ENCODE measurements at places on chromosomes 5 and 9.

- DNase-seq, result no peak
These were observed 4.6 kb downstream of the NMRK1 start for GRCh38 chr9:75083188-75083970.

GRCh38 chr5:103425686-103426454 is 136.7 kb downstream of the NUDT12 start:
- DNase-seq, result no peak

DNA sequence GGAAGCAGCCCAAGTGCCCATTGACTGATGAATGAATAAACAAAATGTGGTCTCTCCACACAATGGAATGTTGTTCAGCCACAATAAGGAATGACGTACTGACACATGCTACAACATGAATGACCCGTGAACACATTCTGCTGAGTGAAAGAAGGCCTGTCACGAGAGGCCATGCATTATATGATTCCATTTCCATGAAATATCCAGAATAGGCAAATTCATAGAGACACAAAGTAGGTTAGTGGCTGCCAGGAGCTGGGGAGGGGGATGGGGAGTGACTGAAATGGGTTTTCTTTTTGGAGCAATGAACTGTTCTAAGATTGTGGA is 41.4 kb downstream of the BICD2 start:
- DNase-seq, result peak; percentile 52

DNA sequence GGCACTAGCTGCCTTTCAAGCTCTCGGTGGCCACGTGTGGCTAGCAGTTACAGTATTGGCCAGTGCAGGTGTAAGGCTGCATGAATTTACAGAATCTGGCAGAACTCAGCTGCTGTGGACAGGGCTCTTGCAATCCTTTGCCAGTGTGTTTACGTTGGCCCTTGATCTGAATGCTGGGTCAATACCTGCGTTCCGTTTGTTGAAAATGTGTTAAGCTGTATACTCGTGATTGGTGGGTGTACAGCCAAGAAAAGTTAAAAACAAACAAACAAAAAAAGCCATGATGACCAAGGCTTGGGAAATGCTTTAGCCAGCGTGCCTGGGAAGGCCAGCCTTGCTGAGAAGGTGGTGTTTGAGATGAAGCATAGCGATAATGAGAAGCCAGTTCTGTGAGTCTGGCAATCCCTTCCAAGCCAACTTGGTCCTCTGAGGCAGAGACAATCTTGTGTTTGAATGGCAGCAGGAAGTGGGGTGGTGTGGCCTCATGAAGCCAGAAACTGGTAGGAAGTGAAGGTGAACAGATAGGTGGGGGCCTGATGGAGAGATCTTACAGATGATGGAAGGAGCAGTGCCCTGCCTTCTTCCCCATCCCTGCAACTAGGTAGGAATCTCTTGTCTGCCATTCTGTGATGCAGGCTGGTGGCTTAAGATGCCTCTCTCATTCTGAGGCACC is 820 bp upstream of the CFAP90 start:
- DNase-seq, result no peak

- no peak for DNase-seq
These were observed 497.1 kb downstream of the NFIB start for GRCh38 chr9:13816837-13817236.

GRCh38 chr5:100889896-100890295 is 13.2 kb downstream of the ST8SIA4 start:
- DNase-seq, result no peak

Measured in SJSA1 (cell line).